Stimulated activated CD8-positive, alpha-beta memory T cell treated with anti-CD3 and anti-CD28 coated beads, Interleukin-7, amount 100 ng/mL, for 24 hours (primary cell): ENCODE measurements at places on chromosomes 2 and 18.
A peak's percentile ranks its signal among the peaks of the same experiment; 100 is the strongest.

GRCh38 chr2:73823916-73824523, 4.7 kb upstream of the STAMBP start:
- no peak for DNase-seq

GRCh38 chr2:165572151-165572550, 102.7 kb downstream of the CSRNP3 start:
- no peak for DNase-seq

GRCh38 chr2:183148955-183149354, 24.7 kb downstream of the NUP35 start:
- no peak for DNase-seq

DNA sequence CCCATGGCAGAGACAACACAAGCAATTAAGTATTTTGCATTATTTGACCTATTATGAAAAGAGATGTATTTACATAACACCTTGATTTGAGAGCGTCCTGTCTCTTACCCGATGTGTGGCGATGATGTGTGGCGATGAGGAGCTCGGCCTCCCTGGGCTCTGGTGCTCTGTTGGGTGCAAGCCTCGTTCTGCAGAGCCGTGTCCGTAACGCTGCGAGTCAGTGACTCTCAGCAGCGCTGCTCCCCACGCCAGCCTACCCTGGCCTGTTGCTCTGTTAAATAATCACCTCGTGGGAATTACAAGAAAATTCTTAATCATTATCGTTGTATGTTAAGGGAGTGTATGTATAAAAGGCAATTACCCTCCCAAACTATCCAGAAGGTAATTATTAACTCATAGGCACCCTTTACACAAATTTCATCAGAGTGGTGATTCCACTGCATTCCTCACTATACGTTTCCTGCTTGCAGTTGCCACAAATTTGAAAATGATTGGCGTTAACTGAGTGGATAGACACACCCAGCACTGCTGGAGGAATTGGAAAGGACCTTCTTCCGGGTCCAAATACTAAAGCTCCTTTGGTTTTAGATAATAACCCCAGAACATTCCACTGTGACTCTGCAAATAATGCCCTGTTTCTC, 52.0 kb upstream of the NFATC1 start:
- DNase-seq = no peak

DNA sequence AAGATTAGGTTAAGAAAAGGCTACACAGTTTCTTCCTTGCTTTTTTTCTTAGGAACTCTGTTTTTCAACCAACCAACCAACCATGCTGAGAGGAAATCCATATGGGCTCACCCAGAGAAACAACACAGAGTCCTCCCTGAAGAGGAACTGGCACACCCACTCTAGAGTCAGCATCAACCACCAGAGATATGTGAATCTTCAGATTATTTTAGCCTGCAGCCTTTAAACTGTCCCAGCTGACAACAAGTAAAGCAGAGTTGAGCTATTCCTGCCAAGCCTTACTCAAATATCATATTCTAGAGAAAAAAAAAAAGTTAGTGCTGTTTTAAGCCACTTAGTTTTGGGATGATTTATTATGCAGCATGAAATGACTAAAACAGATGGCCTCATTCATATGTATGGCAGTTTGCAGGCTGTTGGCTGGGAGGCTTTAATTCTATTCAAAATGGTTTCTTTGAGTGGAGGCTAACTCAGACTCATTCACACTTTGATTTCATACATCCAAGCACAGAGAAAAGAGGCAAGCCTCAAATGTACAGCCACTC, 1637.7 kb upstream of the LRRTM1 start:
- DNase-seq = no peak

DNA sequence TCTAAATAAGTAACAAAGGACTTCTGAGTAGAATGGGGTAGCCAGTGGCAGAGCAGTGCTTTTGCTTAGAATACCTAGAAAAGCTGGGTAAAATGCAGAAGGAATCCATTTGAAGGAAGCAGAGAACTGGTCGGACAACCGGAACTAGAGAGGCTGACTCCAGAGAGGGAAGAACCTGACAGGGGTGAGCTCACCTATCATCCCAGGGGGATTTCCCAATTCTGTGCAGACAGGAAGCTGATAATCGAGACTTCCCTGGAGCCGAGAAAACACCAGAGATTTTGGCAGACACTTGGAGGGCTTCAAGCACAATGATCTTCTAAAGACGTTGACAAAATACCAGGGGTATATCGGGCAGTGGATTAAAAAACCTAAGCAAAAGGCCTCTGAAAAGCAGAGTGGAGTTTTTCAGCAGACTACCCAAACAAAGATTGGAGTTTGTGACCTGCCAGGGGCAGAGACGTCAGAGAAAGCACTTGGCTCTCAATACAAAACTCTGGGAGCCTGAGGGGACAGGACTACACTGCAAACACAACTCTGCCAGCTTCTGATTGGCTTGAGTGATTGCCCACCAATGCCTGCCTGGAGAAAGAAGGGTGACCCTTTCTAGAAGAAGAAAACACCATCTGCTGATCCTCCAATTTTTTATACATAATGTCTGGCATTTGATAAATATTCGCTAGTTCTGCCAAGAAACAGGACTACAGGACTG, 67.5 kb upstream of the TTN start:
- no peak for DNase-seq

DNA sequence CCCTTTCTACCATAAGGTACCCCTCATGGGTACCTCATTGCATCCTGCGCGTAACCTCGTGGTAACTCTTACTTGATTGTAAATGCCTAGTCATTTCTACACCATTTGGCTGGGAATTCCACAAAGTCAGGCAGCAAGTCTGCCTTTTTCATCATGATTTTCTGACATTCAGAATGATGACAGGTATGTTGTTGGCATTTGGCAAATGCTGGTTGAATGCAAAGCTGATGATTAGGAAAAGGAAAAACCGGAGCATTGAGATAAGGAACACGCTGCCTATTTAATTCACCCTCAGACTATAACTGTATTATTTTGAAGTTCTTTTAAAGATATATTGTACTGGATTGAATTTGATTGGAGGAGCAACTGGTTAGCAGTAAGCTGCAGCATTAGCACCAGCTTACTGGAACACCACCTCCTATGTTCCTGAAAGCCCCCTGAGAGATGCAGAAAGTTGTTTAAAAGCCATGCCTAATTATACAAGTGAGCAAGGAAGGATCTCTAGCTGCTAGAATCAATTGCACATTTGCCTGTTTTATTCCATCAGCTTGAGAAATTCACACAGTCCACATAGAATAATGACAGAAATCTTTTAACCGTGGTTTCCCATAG, 520.1 kb downstream of the LRP1B start:
- DNase-seq = no peak

DNA sequence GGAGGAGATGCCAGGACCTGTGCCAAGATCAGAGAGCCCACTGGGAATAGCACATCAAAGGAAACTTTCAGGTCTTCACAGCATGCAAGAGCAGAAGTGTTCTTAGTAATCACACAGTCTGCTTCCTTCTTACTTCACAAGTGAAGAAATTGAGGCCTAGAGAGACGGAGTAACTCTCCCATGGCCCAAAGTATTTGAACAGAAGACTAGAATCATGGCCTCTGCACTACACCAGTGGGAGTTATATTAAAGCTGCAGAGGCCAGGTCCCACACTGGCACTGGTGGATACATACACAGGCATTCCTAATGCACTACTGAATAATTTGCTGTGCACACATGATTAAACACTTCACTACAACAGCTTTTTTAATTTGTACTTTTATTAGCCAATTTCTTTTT, 107.6 kb upstream of the RMP24 start:
- no peak for DNase-seq

GRCh38 chr18:10455726-10456453, 1.5 kb downstream of the APCDD1 start:
- no peak for DNase-seq

GRCh38 chr2:238920053-238920452, 72.2 kb downstream of the TWIST2 start:
- DNase-seq = no peak

- DNase-seq = no peak
Measured at GRCh38 chr2:240336820-240337427, 98.5 kb upstream of the GPC1 start.

DNA sequence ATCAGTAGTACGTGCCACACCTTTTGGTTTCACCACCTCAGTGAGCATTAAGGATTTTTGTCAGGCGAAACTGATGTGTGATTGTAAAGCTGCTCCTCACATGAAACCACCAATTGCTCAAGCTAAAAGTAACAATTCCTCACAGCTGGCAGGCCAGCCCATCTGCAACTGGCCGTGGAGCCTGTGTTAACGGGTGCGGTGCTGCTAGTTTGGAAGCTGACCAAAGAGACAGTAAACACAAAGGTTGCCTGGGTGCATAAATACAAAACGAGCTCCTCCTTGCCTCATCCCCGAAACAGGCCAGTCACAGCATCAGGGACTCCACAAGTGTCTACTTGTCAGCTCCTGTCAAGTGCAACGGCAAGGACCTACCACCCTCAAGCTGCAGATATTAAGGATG, 32.0 kb downstream of the LGALSL start:
- DNase-seq = no peak

GRCh38 chr18:21741562-21742314, 1.1 kb downstream of the MIB1 start:
- DNase-seq = no peak

- peak; percentile 19 for DNase-seq
Measured at GRCh38 chr18:73842795-73843394, 304.7 kb downstream of the FBXO15 start.

DNA sequence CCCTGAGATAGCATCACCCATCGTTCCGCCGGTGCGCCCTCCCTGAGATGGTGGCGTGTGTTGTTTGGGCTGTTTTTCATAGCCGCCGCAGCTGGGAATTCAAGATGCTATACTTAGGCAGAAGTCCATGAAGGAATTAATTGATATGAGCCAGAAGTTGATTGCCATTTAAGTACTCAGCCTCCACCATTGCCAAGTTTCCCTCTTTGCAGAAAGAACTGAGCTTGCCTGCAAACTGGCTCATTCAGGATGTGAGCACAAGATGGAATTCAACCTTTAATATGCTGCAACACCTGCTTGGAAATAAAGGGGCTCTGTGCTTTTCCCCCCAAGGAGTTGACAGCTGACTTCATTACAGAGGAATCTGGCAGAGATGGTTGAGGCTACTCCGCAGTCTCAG, 295.5 kb downstream of the ZNF521 start:
- no peak for DNase-seq

DNA sequence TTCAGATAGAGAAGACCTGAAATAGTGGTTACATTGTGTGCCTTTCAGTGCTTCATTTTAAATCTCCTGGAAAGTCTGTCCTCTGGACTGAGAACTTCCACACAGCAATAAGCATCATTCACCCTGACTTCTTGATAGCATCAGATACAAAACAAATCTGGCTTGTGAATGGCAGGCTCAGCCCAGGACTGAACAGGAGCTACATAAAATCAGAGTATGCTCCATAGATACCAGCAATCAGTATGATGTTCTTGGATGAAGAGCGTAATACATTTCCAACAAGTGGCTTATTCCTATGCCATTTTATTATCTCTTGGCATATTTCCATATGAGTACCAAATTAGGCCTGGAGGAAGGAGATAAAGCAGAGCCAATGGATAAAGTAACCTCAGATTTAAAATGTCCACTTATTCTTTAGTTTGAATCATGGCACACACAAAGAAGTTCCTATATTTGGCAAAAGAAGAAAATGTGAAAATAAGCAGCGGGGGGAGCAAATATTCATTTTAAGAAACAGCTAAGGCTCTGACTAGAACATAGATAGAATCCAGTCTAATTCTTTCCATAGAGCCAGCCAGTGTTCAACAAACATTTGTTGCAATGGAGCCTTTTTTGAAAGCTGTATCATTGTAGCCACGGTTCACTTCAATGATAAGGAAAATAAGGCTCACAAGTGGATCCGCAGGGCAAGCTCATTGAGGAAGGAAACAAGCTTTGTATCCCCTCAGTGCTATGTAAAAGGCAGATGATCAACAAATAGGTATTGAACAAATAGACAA, 230.8 kb upstream of the CHAC2 start:
- no peak for DNase-seq

DNA sequence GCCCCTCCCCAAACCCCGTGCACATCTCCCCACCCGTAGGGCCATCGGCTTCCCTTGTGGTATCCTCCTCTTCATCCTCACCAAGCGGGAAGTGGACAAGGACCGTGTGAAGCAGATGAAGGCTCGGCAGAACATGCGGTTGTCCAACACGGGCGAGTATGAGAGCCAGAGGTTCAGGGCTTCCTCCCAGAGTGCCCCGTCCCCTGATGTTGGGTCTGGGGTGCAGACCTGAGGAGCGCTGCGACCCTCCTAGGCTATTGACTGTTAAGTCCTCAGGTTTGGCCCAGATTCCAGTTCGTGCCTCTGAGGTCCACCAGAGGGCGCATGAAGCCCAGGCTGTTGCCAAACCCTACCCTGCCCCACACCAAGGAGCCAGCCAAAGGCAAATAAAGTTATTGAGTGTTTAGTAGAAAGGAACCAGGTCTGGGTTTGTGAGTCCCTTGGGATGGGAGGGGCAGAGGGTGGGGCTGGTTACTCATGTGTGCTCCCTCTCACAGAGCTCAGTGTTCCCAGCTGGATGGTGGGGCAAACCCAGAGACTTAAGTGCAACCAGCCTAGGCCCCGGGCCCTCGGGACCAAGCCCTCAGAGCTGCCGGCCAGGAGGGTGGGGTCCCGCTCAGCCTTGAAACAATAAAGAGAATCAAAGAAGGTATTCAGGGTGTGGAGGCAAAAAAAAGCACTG, 2.4 kb downstream of the PNKD start:
- DNase-seq = peak; percentile 59

DNA sequence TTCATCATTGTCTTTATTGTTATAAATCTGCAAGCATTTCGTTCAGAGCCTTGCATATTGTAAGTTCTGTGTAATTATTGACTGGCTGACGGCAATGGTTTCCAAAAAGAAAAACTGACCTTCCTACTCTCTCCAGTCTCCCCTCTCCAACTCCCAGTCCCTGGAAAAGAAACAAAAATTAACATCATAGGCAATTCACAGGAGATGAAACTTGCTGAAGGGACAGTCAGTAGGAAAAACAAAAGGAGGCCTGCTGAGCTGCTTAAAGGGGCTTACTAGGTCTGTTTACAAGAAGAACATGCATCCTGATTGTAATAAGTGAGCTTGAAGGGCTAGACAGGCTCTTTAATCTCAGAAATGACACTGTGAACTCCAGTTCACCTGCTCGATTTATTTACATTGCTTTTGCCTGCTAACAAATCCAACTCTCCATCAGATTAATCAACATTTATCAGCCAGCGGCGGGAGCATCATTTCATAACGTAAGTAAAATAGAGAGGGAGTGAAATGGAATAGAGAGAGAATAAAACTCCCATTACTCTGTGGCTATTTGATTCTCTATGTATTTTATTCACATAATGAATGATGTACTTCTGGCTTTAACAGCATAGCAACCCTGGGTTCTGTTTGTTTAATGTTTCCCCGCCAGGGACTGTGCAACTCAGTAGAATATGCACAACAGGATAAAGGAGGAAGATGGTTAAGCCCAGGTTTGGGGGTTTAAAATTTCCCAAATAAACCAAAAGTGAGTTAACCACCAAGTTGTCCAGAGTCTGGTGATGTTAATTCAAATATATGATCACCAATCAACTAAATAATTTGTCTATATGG, 256.7 kb upstream of the SETBP1 start:
- DNase-seq = no peak

- no peak for DNase-seq
Measured at GRCh38 chr18:3305933-3306332, 44.0 kb downstream of the MYL12B start.
